ENCODE measurements at places on chromosomes 5 and 9. TPM values are rescaled to one million over a fixed set of nuclear protein-coding genes. Genes with fewer than 3 reads are reported as not detected.

C5orf58 gene
- total RNA-seq, result not detected

HTR4 gene
- not detected for total RNA-seq

C5orf34 gene
- total RNA-seq, result 3.7 TPM

SLC6A7 gene
- total RNA-seq, result not detected

TUBB4B gene
- total RNA-seq, result 97.1 TPM

Measured in skeletal muscle tissue (tissue), 5 donors.